ENCODE measurements at places on chromosomes 13 and 19. TPM values are rescaled to one million over a fixed set of nuclear protein-coding genes. Genes with fewer than 3 reads are reported as not detected.

- DNase-seq: no peak
Observed at GRCh38 chr13:113979791-113980471, 6.1 kb upstream of the C13orf46 start.

The MATK gene
- not detected for total RNA-seq

- peak; percentile 87 for DNase-seq
Observed at GRCh38 chr19:48556163-48556562, 4.2 kb downstream of the SULT2B1 start.

The KLK4 gene
- not detected for total RNA-seq
